Activated CD8-positive, alpha-beta T cell treated with anti-CD3 and anti-CD28 coated beads for 36 hours (primary cell): ENCODE measurements at places on chromosomes 3 and 15. TPM values are rescaled to one million over a fixed set of nuclear protein-coding genes. Genes with fewer than 3 reads are reported as not detected.

Gene HIGD1A
- 58.4 TPM for total RNA-seq

GRCh38 chr3:185724761-185725160, 100.1 kb downstream of the IGF2BP2 start:
- no peaks in the 10 kb centered on the region for H3K36me3 ChIP-seq
- H3K27me3 ChIP-seq: peaks cover 2% of the 10 kb centered on the region
- no peaks in the 10 kb centered on the region for H3K4me1 ChIP-seq
- no peak overlapping the region for H3K4me3 ChIP-seq

DNA sequence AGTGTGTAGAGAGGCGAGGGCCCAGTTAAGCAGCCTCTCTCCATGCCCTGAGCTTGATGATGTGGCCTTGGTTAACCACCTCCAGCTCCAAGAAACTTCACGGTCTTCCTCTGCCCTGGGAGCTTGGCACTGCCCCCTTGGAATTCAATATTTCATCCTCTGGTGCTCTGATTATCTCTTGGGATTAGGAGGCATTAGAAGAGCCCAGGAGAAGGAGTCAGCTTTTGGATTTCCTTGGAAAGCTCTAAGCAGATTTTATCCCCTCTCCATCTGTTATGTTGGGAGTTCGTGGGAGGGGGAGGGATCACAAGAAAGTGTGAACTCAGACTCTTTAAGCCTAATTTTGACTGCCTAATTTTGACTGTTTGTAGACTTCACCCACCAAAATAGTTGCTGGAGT, 132.7 kb upstream of the AGBL1 start:
- no peaks in the 10 kb centered on the region for H3K4me1 ChIP-seq
- H3K27me3 ChIP-seq: peaks cover 5% of the 10 kb centered on the region
- no peaks in the 10 kb centered on the region for H3K36me3 ChIP-seq
- DNase-seq: no peak
- no peak overlapping the region for H3K27ac ChIP-seq
- no peak overlapping the region for H3K4me3 ChIP-seq

Gene RPP25
- total RNA-seq: 7.2 TPM

Gene ZNF639
- total RNA-seq: 35.4 TPM

DNA sequence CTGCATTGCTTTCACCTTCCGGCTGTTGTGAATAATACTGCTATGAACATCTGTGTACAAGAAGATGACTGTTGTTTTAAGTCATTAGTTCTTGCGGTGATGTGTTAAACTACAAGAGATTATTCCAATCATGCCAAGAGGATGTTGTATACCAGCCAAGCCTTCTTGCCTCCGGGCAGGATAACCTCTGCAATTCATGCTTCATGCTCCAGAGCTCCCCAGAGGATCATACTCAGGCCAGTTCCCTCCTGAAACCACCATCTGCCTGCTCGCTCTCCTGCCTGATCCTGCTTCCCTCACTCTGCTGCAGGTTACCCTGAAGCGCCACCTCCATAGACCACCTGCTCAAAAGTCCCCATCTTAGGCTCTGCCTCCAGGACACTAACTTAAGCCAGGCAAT, 187.1 kb upstream of the PROK2 start:
- no peak overlapping the region for H3K27ac ChIP-seq
- H3K27me3 ChIP-seq: peaks cover 13% of the 10 kb centered on the region
- H3K36me3 ChIP-seq: no peaks in the 10 kb centered on the region

GRCh38 chr3:44030285-44030684, 211.4 kb upstream of the TOPAZ1 start:
- no peaks in the 10 kb centered on the region for H3K36me3 ChIP-seq
- no peak overlapping the region for H3K4me3 ChIP-seq
- H3K27me3 ChIP-seq: peaks cover 15% of the 10 kb centered on the region
- no peak overlapping the region for H3K27ac ChIP-seq
- DNase-seq: no peak

Gene CYP8B1
- total RNA-seq: not detected

GRCh38 chr3:65729555-65729954, 309.2 kb downstream of the MAGI1 start:
- no peak for DNase-seq
- H3K4me3 ChIP-seq: no peak overlapping the region
- peaks cover 6% of the 10 kb centered on the region for H3K27me3 ChIP-seq
- H3K36me3 ChIP-seq: no peaks in the 10 kb centered on the region
- H3K4me1 ChIP-seq: no peaks in the 10 kb centered on the region
- H3K27ac ChIP-seq: no peak overlapping the region

Gene GOLGA8J
- not detected for total RNA-seq

DNA sequence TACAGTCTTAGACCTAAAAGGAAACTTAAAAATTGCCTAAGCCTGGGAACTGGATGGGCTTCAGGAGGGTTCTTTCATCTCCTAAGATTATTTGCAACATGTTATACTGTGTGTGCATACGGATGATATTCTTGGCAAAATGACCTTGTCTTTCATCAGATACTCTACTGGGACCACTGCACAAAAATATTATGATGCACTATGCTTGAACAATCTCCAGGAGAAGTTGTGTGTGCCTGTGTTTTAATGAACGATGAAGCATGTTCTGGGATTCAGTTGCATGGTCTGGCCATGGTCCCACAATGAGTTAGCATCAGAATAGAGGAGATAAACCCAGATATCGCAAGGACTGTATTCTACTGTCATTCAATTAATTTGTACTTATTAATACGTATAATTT, 68.7 kb downstream of the GAP43 start:
- H3K4me1 ChIP-seq: no peaks in the 10 kb centered on the region
- no peaks in the 10 kb centered on the region for H3K36me3 ChIP-seq
- H3K27me3 ChIP-seq: peaks cover 3% of the 10 kb centered on the region
- H3K4me3 ChIP-seq: no peak overlapping the region

Gene TUSC7
- total RNA-seq: not detected

Gene PSTPIP1
- total RNA-seq: 121 TPM

Gene CASR
- total RNA-seq: not detected

DNA sequence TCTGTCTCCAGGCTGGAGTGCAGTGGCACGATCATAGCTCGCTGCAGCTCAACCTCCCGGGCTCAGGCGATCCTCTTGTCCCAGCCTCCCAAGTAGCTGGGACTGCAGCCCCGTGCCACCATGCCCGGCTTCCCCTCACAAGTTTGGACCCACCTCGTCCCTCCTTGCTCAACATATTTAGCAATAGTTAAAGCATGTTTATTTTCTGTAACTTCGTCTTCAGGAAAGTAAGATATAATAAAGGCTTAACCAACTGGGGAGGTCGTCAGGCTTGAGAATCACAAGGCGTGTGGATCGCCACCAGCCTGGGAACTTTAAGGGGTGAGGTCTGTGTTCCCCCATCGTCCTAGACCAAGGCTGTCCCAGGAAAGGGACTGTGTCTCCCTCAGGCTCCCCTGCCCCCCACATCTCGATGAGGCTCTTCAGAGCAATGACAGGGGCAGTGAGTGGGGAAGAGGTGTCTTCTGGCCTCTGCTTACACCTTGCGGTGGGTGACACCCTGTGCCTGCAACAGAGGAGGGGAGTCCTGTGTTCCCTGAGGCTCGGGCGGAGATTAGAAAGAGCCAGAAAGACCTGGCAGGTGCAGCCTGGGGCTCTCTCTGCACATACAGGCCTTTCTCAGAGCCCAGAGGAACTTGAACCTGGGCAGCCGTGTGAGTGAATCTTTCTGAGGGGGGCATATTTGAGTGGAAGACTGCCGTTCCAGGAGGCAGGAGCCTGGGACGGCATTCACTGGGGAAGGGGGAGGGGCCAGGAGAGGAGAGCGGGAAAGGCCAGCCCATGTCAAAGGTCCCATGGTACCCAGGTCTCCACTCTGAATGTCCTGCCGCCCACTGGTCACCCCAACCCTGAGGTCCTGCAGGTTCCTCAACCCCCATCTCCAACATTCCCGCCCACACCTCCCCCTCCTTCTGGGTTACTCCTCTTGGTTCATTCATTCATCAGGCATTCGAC, 152.3 kb downstream of the SMAD6 start:
- H3K36me3 ChIP-seq: no peaks in the 10 kb centered on the region
- no peak for DNase-seq
- H3K27ac ChIP-seq: no peak overlapping the region
- H3K4me1 ChIP-seq: peaks cover 2% of the 10 kb centered on the region
- H3K4me3 ChIP-seq: no peak overlapping the region

GRCh38 chr3:110198717-110199587, 861.6 kb upstream of the DPPA4 start:
- no peaks in the 10 kb centered on the region for H3K27me3 ChIP-seq
- no peak overlapping the region for H3K4me3 ChIP-seq
- no peak for DNase-seq

Gene SHQ1
- 29.8 TPM for total RNA-seq

Gene CELF6
- total RNA-seq: 0.20 TPM

Gene ALAS1
- 54.6 TPM for total RNA-seq

DNA sequence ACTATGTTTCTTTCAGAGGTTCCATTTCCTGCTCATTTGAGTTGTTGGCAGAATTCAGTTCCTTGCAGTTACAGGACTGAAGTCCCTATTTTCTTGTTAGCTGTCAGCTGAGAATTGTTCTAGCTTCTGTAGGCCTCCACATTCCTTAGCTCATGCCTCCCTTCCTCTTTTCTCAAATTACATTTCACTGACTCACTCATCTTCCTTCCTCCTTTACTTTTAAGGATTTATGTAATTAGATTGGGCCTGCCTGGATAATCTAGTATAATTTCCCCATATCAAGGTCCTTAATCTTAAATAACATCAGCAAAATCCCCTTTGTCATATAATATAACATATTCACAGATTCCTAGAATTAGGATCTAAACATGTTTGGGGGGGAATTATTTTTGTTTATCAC, 40.6 kb upstream of the RBMS3 start:
- no peaks in the 10 kb centered on the region for H3K4me1 ChIP-seq
- H3K4me3 ChIP-seq: no peak overlapping the region
- DNase-seq: no peak

Gene RFC4
- 125 TPM for total RNA-seq

DNA sequence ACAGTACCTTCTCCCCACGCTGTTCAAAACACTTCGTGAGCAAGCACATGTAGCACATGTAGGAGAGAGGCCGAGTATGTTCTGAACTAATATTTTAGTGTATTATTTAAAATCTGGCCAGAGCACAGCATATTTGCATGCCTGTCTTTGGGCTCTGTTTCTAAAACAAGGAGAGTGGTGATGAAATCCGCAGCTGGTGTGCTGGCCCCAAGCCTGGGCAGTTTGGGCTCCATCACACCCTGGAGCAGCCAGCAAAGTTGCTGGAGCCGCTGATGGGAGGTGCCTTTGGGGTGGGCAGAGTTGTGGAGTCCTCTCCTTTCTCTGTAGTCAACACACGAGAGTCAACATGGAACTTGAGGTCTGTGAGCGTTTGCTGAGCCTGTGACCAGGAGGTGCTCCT, 116.6 kb downstream of the SLCO3A1 start:
- no peaks in the 10 kb centered on the region for H3K27me3 ChIP-seq
- H3K36me3 ChIP-seq: no peaks in the 10 kb centered on the region
- H3K4me1 ChIP-seq: peaks cover 4% of the 10 kb centered on the region
- H3K4me3 ChIP-seq: no peak overlapping the region
- DNase-seq: no peak
- H3K27ac ChIP-seq: no peak overlapping the region

DNA sequence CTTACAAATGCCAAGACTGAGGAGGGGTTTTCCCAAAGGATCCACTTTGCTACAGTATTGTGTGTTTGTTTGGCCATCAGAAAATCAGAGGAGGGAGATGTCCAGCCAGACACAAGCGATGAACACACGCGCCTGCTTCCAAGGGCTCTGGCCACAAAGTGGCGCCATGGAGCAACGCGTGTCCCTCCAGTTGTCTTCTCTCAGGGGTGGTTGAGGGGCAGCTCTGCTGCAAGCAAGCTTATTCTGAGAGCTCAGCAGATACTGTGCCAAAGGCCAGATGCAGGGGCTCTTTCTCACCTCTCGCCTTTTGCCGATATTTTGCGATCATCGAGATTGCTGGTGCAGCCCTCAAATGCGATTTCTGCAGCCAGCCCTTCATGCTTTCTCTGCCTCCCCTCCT, 88.9 kb upstream of the OSBPL11 start:
- H3K27me3 ChIP-seq: peaks cover 4% of the 10 kb centered on the region
- no peak for DNase-seq
- H3K27ac ChIP-seq: no peak overlapping the region
- H3K36me3 ChIP-seq: no peaks in the 10 kb centered on the region
- no peak overlapping the region for H3K4me3 ChIP-seq

- H3K4me1 ChIP-seq: peaks cover 11% of the 10 kb centered on the region
- DNase-seq: no peak
- H3K27ac ChIP-seq: no peak overlapping the region
- H3K36me3 ChIP-seq: no peaks in the 10 kb centered on the region
- no peaks in the 10 kb centered on the region for H3K27me3 ChIP-seq
Observed at GRCh38 chr3:72679540-72680198, 168.6 kb downstream of the SHQ1 start.

GRCh38 chr3:82685761-82686160, 924.3 kb upstream of the GBE1 start:
- H3K4me3 ChIP-seq: no peak overlapping the region
- H3K36me3 ChIP-seq: no peaks in the 10 kb centered on the region
- no peak for DNase-seq
- no peaks in the 10 kb centered on the region for H3K4me1 ChIP-seq
- no peak overlapping the region for H3K27ac ChIP-seq
- no peaks in the 10 kb centered on the region for H3K27me3 ChIP-seq

GRCh38 chr3:8578282-8578681, 66.3 kb downstream of the SSUH2 start:
- H3K4me1 ChIP-seq: no peaks in the 10 kb centered on the region
- H3K4me3 ChIP-seq: no peak overlapping the region
- DNase-seq: no peak
- no peaks in the 10 kb centered on the region for H3K36me3 ChIP-seq
- no peak overlapping the region for H3K27ac ChIP-seq

- H3K4me3 ChIP-seq: no peak overlapping the region
- DNase-seq: no peak
- no peak overlapping the region for H3K27ac ChIP-seq
- no peaks in the 10 kb centered on the region for H3K36me3 ChIP-seq
- H3K4me1 ChIP-seq: no peaks in the 10 kb centered on the region
Observed at GRCh38 chr3:61679026-61679425, 117.7 kb downstream of the PTPRG start.

Gene IL17RB
- not detected for total RNA-seq

DNA sequence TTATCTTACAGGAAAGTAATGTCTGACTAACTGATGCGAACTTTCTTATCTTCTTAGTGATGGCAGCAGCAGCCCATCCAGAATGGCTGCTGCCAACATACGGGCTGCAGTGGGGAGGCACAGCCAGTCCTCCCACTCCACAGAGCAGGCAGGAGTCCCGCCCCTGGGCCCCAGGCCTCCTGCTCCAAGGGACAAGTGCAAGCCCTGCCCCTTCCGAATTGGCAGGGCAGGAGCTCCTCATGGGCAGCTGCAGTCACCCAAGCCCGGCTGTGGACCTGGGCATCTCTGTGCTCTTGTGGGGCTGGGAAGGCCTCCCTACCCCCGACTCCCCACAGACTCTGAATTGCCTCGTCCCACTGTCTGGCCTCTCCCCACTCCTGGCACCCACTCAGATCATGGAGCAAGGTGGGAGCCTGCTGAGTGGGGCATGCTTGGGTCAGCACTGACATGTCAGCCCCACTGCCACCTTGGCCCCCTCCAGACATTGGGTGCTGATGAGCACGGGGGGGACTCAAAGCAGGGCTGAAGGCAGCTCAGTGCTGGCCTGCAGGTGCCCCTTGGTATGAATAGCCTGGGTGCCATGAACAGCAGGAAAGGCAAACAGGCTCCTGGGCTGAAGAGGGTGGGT, 618.9 kb upstream of the KCNMB2 start:
- DNase-seq: no peak
- H3K4me1 ChIP-seq: no peaks in the 10 kb centered on the region

- H3K4me1 ChIP-seq: no peaks in the 10 kb centered on the region
- H3K27me3 ChIP-seq: no peaks in the 10 kb centered on the region
- no peak for DNase-seq
- no peaks in the 10 kb centered on the region for H3K36me3 ChIP-seq
- H3K27ac ChIP-seq: no peak overlapping the region
Observed at GRCh38 chr3:143139762-143140161, 20.2 kb downstream of the CHST2 start.
